ENCODE measurements at places on chromosomes 2 and 18.

DNA sequence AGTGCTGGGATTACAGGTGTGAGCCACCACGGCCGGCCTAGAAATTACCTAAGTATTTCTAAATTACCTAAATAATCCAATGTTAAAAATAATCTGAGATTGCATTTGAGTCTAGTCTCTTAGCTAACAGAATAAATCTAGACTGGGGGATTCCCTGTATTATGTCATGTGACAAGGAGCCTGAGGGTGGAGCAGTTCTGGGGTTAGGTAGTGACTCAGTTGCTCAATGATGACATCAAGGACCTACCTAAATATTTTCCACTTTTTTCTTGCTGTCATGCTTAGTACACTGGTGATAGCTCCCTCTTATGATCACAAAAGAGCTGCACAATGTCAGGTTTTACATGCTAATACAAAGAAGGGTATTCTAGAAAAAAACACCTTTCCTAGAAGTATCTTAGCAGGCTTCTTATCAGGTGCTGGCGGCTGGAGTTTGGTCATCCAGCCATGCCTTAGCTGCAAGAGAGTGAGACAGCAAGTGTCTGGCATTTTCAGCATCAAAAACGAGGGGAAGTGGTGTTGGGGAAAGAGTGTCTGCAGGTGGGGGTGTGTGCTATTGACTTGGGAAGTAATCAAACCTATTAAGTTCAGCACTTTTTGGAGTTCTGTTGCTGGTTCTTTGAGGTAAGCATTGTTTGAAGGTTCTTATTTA lies 17.5 kb upstream of the CEP192 start:
- no peak for DNase-seq

- no peak for DNase-seq
Measured at GRCh38 chr2:235180642-235181041, 228.8 kb downstream of the SH3BP4 start.

DNA sequence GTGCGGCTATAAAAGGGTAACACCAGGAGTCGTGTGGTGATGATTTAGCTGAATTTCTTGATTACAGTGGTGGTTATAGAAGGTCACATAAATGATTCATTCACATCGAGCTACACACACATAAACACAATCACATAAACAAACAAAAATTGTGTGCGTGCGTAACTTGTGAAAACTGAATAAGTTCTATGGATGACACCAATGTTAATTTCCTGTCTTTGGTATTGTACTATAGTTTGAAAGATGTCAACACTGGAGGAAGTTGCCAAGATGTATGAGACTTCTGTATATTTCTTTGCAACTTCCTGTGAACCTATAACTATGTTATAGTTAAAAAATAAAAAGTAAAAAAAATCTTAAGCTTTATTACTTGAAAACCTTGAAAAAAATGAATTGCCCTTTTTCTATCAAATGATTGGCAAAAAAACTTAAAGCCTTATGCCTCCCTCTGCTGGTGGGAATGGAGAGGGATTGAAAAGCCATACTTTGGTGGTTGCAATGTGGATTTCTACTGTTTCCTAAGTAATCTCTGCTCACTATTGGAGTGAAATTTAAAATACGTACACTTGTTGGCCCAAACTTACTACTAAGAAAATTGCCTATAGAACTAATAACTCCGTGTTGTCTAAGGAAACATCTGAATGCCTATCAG lies 227.7 kb downstream of the RPIA start:
- no peak for DNase-seq

DNA sequence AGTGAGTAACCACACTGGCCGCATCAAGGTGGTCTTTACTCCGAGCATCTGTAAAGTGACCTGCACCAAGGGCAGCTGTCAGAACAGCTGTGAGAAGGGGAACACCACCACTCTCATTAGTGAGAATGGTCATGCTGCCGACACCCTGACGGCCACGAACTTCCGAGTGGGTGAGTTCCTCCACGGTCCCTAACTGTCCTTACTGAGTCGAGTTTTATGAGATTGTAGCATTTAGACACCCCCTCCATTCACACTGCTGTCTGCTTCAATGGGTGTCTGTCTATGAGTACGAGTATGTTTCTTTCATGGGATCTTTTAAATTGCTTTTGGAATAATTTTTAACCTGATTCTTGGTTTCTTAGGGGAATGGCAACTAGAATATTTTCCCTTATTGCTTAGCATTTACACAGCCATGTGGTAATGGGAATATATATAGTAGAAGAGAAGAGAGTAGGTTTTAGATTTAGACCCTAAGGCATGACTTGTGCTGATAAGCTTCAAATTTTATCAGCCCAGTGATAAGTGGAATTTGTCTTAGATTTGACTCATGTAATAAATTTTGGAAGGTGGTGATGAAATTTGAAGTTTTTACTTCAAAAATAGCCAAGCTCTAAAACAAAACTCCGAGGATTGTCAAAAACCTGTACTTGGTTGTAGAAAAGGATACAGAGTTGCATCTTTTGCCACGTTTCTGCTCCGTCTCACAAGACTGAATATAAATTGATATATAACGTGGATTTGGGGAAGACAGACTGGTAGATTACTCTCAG lies 188.2 kb downstream of the LTBP1 start:
- no peak for DNase-seq

- DNase-seq = no peak
Measured at GRCh38 chr2:2812648-2813047, 481.6 kb upstream of the MYT1L start.

Measured in stimulated activated CD4-positive, alpha-beta T cell treated with anti-CD3 and anti-CD28 coated beads, Interleukin-1b, Interleukin-23, amount 100 ng/mL, for 1 hour (primary cell).